ENCODE measurements at places on chromosomes 4 and X.

DNA sequence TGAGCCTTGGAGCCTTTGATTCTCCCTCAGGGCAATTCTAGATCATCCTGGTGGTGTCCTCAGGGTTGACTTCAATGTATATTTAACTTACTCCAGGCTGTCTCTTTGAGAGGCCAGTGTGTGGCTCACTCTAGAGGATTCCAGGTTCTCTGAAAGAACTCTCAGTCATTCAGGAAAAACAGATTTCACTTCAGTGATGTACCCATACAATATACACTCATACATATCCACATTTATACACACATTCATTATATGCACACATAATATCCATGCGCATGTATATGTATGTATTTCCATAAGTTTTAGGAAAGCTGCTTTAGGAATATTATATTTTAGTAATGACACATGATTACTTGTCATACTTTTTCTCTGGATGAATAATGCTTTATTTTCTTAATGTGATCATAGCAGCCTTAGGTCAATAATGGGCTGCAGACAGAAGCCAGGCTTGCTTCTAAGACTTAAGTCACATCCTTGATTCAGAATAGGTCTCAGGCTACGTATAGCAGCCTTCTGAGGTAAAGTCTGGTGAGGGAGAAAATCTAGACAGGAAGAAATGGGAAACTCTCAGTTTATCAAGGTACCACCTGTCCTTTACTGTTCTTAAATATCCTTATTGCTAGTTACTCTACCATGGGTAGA lies 397.0 kb downstream of the GPAT3 start:
- DNase-seq = no peak

GRCh38 chr4:158849681-158850080 lies 80.9 kb downstream of the FNIP2 start:
- DNase-seq = no peak

DNA sequence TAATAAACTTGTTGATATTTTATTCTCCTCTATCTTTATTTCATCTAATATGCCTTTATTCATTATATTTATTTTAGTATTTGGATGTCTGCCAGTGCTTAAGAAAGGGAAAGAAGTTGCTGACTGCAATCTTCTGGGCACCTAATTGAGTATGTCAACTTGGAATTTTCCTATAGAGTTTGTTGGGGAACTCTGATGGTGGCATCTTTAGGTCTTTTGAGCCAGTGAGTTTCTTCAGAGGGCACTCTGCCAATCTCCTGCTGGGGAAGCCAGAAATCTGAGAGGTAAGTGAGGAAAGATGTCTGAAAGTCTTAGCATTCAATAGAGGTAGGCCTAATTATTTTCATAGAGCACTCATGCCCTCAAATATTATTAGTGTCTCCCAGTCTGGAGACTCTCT lies 475.0 kb downstream of the GABRG1 start:
- DNase-seq = no peak

DNA sequence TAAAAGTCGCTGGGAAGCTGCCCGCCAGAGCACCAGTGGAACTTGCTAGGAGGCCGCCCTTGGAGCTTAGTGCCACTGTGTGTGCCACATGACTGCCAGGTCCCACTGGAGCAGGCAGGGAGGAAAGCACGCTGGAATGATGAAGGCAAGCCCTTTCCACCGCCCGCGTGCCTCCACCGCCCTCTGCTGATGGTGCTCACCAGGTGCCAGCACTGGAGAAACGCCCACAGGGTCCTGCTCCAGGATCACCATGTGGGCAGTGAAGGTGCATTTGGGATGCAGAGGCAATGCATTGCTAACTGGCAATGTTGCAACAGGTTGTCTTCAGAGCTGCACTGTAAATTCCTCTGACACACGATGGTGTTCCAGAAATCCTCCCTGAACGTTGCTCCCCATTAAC lies 76.3 kb downstream of the SHROOM2 start:
- no peak for DNase-seq

GRCh38 chr4:26192899-26193869 lies 127.6 kb upstream of the RBPJ start:
- no peak for DNase-seq

DNA sequence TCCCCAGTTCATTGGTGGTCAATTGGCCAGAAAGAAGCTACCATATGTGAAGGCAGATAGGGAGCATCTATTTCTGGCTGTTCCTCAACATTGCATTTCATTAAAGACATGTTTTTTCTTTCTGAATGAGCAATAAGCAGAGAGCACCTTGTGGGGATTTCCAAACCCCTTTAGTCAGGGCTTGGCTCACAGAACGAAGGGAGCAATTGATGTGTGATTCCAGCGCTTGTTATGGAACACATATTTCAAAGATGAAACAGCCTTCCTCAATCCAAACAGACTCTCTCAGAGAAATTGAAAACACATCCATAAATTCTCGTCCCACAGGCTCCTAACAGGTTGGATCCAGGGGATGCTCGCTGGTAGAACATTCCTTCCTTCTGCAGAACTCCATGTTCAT lies 84.1 kb downstream of the CLCN4 start:
- DNase-seq = no peak

GRCh38 chr4:86506591-86506990 lies 87.5 kb upstream of the PTPN13 start:
- DNase-seq = no peak

GRCh38 chrX:3548765-3549391 lies 164.6 kb downstream of the PRKX start:
- DNase-seq = no peak
